ENCODE measurements at places on chromosomes 3 and 15.

DNA sequence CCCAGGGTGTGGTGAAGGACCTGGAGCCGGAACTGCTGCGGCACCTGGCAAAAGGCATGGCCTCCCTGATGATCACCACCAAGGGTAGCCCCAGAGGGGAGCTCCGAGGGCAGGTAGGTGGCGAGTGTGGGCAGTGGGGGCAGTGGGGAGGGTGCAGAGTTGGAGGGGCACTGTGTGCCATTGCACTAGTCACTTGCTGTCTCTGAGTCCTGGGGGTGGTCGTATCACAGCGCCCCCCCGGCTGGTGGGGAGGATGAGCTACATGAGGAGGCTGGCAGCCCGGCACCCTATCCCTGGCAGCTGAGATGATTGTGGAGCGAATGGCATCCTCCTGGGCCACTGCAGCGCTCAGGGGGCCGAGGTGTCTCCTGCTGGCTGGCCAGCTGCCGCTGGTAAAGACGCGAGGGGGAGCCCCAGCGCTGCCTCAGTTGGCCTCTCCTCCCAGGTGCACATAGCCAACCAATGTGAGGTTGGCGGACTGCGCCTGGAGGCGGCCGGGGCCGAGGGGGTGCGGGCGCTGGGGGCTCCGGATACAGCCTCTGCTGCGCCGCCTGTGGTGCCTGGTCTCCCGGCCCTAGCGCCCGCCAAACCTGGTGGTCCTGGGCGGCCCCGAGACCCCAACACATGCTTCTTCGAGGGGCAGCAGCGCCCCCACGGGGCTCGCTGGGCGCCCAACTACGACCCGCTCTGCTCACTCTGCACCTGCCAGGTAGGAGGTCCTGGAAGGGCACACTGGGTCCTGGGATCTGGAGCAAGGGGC is 6.4 kb downstream of the CHRD start:
- DNase-seq, result no peak

- DNase-seq, result no peak
Observed at GRCh38 chr15:71096676-71097075, 18.6 kb upstream of the THSD4 start.

DNA sequence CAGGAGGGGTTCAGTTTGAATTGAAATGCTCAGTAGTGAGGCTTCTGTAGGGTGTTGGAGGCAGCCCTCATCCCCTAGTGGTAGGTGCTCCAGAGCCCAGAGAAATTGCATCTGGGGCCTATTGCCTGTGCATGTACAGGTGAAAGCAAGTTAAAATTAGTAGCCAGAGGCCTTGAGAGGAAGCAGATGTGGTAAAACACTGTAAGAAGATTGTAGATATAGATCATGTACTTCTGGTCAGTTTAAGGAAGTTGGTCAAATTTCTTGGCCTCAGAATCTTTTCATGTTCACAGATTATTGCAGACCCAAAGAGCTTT is 34.6 kb downstream of the IGSF10 start:
- DNase-seq, result no peak

DNA sequence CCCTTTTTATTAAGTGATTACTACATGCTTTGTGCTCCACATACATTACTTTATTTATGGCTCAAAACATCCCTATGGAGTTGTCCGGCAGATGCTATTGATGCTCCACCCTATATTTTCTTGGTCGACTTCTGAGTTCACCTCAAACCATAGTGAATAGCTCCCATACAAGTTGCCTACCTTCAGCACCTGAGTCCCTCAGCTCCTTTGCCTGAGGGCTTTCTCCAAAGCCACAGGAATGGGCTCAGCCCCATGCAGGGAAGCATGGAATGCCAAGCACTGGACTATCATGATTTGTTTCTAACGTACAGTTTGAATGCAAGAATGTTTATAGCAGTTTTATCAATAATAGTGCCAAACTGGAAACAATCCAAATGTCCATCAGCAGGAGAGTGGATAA is 124.8 kb upstream of the TNIK start:
- no peak for DNase-seq

DNA sequence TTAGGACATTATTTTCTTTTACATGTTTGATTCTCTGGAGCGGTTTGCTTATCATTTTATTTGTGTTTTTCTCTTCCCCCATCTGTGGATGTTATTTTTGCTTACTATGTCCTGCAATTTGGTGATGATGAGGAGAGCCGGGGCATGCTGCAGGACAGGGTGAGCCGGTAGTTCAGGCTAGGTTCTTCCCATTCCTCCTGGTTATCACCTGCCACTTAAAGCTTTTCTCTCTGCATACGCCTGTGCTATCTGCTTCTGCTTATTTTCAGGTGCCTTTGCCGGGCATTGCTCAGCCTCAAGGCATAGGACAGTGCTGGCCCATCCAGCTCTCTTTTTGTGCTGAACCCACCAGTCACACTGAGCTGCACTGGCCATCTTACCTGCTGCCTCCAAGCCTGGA is 85.8 kb downstream of the MCTP2 start:
- no peak for DNase-seq
